ENCODE measurements at places on chromosomes 12 and 14. TPM values are rescaled to one million over a fixed set of nuclear protein-coding genes. Genes with fewer than 3 reads are reported as not detected.

OAS2 gene
- 0.08 TPM for total RNA-seq

MORN3 gene
- total RNA-seq: 0.65 TPM

LRP1-AS gene
- total RNA-seq: not detected

ALDH6A1 gene
- total RNA-seq: 3.3 TPM

TRHDE gene
- 0.06 TPM for total RNA-seq
